ENCODE measurements at places on chromosomes 5 and 9.

DNA sequence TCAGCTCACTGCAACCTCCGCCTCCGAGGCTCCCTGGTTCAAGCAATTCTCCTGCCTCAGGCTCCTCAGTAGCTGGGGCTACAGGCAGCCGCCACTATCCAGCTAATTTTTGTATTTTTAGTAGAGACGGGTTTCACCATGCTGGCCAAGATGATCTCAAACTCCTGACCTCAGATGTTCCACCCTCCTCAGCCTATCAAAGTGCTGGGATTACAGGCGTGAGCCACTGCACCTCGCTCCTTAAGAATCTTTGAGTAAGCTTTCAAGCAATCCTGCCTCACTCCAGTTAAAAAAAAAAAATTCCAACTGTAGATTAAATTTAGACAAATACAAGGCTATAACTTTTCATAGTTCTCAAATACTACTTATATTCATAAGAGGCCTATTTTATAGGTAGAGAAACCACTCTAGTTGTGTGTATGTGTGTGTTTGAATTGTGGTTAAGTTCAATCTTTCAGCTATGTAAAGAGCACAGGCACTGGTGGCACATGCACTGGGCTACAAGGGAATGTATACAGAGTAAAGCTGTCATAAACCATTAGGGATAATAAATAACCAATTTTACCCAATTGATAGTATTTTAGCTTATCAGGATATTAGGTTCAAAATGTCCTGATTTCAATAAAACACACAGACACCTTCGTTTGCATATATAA lies 50.6 kb upstream of the RAPGEF6 start:
- no peak for DNase-seq

GRCh38 chr9:99782962-99783718 lies 38.5 kb upstream of the NR4A3 start:
- DNase-seq, result no peak

GRCh38 chr9:89139455-89139854 lies 39.2 kb downstream of the SHC3 start:
- no peak for DNase-seq

GRCh38 chr5:35087991-35088390 lies 40.2 kb upstream of the AGXT2 start:
- no peak for DNase-seq

DNA sequence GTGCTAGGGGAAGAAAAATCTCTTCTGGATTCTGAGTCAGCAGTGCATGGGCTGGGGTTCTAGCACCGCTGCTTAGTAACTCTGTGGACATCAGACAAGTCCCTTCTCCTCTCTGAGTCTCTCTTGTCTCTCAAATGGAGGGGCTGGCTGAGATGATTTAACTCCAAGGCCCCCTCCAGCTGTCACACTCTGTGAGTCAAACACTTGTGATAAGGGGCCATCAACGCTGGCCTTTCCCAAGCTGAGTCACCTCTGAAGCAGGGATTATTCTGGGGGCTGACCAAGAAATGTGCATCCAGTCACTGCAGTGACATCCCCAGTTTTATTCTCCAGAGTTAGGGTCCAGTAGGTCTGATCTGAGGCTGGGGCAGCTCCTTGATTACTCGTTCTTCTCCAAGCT lies 110.4 kb upstream of the ZNF462 start:
- no peak for DNase-seq

GRCh38 chr9:17723656-17724055 lies 144.8 kb downstream of the SH3GL2 start:
- no peak for DNase-seq

DNA sequence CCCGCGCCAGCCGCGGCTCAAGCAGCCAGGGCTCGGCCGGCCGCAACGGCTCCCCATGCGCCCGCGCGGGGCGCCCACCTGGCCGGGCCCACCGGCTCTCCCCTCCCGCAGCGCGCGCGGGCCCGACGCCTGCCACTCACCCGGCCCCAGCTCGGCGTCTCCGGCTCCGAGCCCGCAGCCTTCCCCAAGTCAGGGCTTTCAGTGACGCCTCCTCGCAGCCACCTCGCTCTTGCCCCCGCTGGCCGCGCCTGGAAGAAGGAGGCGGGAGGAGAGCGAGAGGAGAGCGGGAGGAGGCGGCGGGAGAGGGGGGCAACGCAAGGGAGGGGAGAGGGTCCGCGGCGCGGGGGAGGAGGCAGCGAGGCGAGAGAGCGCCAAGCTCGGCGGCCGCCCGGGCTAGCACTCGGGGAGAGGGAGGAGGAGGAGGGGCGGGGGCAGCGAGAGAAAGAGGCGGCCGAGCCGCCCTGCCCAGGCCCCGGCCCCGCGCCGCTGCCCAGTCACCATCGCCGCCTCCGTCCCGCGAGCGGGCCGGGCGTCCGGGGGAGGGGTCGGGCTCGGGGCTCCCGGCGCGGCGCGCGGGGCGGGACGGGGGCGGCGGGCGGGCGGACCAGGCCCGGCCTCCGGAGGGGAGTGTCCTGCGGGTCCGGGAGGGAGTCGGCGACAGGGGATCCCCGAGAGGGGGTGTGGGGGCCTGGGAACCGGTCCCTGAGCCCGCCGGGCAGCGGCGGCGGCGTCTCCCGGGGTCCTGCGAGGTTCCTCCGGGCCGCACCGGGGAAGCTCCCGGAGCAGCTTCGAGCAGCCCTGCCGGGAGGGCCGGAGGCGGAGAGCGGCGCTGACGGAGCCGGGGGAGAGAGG lies at the start of gene LHFPL2:
Gene LHFPL2, minus strand, starts transcription at position 414 of the 852 bp plus-strand sequence. CDS start 138,559 bp downstream, outside the sequence.
- no peak for DNase-seq

GRCh38 chr9:110338143-110338542 lies 480 bp upstream of the TXNDC8 start:
- DNase-seq, result no peak

- no peak for DNase-seq
Observed at GRCh38 chr5:73528248-73528647, 30.0 kb downstream of the BTF3 start.

DNA sequence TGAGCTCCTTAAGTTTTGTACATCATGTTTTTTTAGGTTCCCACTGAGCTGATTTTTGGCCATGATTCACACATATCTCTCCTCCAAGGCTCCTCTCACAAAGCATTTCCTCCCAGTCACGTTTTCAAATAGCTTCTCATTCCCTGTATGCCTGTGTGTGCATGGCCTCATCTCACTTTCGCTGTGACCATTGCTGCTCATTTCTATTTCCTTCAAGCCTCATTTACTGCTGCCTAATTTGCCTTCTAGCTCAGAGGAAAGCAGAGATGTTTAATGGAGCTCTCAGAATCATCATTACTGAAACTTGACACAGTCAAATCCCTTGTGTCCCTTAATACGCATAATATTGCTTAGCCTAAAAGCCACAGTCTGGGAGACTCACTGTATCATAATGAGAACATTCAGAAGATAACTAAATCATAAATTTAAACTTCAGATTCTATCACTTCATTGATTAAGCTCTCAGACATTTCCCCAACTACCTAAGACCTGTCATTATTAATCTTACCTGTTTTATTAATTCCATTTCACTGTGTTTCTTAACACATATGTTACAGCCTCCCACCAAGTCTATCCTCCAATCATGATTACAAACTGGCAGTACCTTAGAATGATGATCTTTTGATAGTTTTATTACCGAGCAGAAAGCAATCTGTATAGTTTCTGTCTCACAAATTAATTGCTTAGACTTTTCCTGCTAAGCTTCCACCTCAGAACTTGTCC lies 278.3 kb upstream of the PTGER4 start:
- no peak for DNase-seq

- no peak for DNase-seq
Observed at GRCh38 chr5:60297658-60298057, 402.3 kb downstream of the DEPDC1B start.

- DNase-seq, result no peak
Observed at GRCh38 chr5:167254132-167254531, 1037.3 kb upstream of the WWC1 start.

DNA sequence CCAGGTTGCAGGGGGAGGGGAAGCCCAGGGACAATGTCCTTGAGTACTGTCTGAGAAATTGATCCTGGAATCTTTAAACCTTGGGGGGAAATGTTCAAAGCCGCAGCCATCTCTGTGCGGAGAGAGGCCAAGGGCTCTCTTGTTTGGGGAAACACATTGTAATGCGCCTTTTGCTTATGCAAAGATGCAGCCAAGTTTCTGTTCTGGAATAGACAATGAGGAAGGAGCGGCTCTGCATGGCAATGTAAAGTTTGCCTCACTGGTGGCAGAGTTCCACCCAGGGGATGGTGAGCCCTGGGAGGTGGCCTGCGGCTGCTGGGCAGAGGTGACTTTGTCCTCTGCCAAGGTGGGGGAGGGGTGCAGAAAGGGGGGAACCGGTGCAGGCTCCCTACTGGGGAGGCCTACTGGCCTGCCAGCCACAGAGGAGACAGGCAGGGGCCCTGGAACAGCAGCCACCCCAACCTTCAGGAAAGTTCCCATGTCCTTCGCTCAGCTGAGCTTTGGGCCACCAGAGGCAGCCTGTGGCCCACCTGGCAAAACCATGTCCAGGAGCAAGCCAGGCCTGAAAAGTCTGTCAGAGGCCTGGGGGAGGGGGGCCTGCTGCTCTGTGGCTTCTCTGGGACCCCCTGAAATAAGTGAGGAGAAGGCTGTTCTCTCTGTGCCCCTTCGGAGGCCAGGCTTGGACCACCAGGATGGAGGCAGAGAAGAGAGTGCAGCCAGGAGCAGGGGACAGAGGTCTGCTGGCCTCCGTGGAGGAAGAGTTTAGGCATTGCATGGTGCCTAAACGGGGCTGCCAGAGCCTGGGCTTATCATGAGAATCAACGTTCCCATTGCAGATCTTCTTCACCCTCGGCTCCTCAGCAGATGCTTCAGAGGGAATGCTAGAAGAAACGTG lies 127.8 kb downstream of the ZNF354C start:
- no peak for DNase-seq

DNA sequence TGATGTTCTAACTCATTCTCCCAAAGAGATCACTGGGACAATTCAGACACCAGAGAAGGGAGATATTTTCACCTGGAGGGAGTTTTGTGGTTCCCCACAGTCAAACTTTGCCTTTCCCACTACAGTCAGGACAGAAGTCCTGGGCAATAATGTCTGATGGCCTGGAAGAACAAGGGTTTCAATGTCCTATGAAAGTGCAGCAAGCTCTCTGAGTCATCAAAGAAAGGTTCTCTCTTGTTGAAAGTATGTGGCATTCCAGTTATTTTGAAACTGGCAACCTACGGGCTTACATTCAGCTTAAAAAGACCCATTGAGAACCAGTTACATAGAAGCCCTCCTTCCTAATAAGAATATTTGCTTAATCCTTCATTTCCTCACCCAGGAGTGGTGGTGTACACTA lies 103.9 kb downstream of the INSYN2B start:
- no peak for DNase-seq

DNA sequence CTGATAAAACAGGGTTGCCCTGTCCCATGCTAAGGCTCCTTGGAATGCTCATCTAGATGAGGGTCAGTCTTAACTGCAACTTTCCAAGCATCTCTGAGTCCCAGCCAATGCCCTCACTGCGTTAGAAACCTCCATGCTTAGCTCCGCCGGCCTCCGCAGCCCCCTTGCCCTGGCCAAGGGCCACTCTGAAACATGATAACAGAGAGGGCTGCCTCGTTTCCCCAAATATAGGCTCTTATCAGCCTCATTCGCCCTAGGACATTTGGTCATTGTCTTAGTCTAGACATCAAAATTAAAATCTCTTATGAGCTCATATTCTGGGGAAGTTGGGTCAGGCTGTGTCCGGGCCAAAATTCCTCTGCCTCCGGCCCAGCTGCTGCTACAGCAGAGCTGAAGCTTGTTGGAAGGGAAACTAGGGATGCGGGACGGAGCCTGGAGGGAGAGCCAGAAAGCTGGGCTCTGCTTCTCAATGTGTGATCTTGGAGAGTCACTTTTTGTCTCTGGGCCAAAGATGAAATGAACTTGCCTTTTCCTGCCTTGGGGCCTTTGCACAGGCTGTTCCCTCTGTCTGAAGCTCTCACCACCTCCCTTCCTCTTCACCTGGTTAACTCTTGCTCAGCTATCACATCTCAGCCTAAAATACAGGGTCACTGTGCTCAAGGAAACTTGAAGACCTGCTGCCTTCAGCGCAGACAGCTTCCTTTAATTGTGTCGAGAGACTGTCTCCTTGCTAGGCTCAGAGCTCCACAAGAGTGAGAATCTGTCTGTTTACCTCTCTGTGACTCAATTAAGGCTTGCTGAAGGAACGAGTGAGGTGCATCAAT lies 191.3 kb downstream of the RGS3 start:
- no peak for DNase-seq

- DNase-seq, result no peak
Observed at GRCh38 chr5:37603072-37603471, 224.0 kb downstream of the WDR70 start.

- DNase-seq, result no peak
Observed at GRCh38 chr5:1732945-1733344, 66.7 kb downstream of the MRPL36 start.

DNA sequence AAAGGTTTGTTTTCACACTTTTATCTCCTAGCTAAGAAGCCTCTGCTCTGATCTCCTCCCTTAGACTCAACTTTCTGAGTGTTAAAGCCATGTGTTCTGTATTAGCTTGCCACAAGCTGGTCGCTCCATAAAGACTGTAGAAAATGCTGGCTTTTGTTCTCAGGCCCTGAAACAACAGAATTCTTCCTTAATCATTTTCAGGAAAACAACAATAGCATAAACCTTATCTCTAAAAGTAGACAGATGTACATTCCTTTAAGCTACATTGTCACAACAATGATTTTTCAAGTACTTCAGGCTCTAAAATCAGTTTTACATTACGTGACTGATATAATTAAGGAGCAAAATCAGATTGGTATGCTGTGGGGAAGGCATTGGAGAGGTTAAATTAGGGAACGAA lies 41.9 kb downstream of the VCAN start:
- DNase-seq, result no peak

- DNase-seq, result no peak
Observed at GRCh38 chr9:18492612-18493011, 18.7 kb downstream of the ADAMTSL1 start.

GRCh38 chr5:30849931-30850710 lies 343.4 kb upstream of the CDH6 start:
- no peak for DNase-seq

DNA sequence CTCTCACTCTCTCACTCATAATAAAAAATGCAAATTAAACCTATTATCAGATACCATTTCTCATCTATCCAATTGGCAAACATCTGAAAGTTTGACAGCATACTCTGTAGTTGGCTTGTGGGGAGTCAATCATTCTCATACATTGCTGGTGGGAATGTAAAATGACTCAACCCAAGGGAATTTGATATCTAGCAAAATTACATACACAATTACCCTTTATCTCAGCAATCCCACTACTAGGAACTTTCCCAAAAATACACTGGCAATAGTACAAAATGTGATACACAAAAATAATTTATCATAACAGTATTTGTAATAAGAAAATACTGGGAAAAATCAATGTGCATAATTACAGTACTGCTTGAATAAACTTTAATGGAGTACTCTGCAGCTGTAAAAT lies 731.3 kb downstream of the DTWD2 start:
- DNase-seq, result no peak

- no peak for DNase-seq
Observed at GRCh38 chr5:38593959-38594358, 37.5 kb upstream of the LIFR start.

GRCh38 chr5:94544031-94544650 lies 74.3 kb downstream of the KIAA0825 start:
- no peak for DNase-seq

DNA sequence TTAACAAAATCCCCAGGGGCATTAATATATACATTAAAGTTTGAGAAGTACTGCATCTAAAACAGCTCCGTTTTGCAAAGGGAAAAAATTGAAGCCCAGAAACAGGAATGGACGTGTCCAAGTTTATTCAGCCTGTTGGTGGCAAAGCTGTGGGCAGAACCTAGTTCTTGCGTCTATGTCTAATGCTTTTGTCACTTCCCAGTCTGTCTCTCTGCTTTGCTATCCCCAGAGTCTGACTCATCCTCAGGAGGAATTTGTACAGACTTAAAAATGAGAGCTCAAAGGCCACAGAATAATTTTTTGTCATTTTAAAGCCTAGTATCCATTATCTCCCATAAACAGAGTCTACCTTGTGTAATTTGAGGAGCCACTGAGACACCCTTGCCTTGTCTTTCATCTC lies 330.9 kb upstream of the GRIA1 start:
- DNase-seq, result no peak
